Fibroblast of lung (primary cell): ENCODE measurements at places on chromosomes 2 and 18. TPM values are rescaled to one million over a fixed set of nuclear protein-coding genes. Genes with fewer than 3 reads are reported as not detected.

The LYPD6 gene
- total RNA-seq: under 0.01 and 0.17 TPM in 2 replicates

The VIL1 gene
- total RNA-seq: not detected in 2 replicates

DNA sequence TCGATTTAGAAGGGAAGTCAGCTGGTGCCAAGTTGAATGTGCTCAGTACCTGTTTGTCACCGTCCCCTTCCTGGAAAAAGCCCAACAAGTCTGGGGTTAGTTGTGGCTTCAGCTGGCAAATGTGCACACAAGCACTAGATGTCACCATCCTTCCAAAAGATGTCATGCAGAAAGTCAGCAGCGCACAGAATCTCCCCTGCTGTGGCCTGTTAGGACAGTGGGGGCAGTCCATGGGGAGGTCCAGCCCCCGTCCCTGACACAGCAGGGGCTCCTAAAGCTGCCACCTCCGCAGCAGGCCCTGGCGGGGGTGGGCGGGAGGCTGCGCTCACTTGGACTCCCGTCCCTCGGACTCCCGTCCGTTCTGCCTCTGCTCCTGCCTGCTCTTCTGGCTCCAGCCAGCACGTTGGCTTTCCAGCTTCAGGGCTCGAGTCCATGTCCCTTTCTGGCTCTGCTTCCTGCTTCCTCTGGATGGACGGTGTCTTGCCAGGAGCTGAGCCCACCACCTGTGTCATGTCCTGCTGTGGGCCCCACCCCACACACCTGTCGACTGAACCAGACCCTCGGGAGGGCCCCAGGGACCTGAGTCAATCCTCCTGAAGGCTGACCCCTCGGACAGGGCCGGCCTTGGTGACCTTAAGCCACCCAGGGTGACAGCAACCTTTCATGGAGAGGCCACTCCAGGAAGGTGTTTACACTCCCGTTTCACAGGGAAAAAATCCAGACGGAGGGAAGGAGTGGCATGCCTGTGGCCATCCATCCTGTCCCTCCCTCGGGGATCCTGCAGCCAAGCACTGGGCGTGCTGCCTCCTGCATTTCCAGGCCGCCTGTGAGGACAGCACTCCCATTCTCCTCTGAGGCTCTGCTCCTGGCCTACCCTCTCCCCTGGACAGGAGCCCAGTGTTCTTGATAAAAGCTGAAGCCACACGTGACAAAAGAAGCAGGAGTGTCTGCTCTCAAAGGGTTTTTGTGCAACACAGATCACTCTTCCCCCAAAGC, 8.5 kb downstream of the RAB17 start:
- DNase-seq: peak; percentile 58

- no peak for DNase-seq
Measured at GRCh38 chr18:63843008-63843407, 44.5 kb upstream of the SERPINB2 start.

DNA sequence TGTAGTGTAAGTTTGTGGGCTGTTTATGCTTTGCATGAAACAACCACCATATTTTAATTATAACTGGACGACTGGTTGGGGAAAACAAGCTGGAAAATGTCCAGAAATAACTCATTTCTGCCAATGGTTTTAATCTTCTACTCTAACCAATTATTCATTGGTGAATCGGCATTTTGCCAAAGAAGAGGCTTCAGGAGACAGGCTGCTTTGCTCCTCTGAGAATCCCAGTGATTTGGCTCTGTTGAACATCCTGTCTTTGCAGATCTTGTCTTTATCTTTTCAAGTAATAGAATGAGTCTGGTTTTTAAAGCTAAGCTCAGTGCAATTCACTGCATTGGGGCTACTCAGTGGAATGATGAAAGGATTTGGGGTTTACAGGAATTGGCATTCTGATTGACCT, 109.6 kb downstream of the APOB start:
- DNase-seq: no peak

- peak; percentile 59 for DNase-seq
Measured at GRCh38 chr2:7161501-7161900, 244.3 kb downstream of the RNF144A start.

- DNase-seq: no peak
Measured at GRCh38 chr2:9410108-9410507, 13.2 kb downstream of the ITGB1BP1 start.

GRCh38 chr2:193537531-193537930, 1342.8 kb upstream of the TMEFF2 start:
- DNase-seq: no peak

- peak; percentile 75 for DNase-seq
Measured at GRCh38 chr2:8583400-8584173, 98.3 kb upstream of the ID2 start.

GRCh38 chr2:98464772-98465310, 20.2 kb downstream of the INPP4A start:
- no peak for DNase-seq

GRCh38 chr18:31718386-31718785, 34.0 kb upstream of the B4GALT6 start:
- DNase-seq: no peak

DNA sequence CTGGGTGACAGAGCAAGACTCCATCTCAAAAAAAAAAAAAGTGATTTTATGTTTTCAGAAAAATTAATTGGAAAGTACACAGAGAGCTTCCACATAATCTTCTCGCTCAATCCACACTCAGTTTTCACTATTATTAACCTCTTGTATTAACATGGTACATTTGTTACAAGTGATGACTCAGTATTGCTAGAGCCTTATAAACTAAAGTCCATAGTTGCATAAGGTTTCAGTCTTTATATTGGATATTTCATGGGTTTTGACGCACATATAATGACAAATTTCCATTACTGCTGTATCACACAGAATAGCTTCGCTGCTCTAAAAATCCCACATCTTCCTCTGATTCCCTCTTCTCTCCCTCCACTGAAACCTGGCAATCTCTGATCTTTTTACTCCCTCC, 603.5 kb downstream of the XIRP2 start:
- no peak for DNase-seq

GRCh38 chr2:237660381-237660900, 33.1 kb downstream of the LRRFIP1 start:
- DNase-seq: no peak

DNA sequence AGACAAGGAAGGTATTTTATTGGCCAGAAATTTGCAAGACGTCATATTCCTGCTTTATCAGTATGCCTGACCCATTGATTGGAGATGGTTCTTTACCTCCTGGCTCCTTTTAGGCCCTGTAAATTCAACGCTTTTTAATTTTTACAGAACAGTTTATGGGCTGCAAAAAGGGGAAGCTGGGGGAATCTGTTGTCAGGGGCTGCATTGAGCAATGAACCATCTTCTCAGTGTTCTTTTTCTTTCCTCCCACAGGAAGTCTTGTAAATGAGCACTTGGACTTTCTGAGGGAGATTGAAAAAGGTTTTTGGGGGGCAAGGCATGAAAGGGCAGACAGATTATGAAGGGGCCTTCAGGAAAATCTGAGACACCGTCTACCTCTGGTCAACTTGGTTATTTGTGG, 503.6 kb upstream of the TNP1 start:
- DNase-seq: no peak
